ENCODE measurements at places on chromosomes 13 and 19.

DNA sequence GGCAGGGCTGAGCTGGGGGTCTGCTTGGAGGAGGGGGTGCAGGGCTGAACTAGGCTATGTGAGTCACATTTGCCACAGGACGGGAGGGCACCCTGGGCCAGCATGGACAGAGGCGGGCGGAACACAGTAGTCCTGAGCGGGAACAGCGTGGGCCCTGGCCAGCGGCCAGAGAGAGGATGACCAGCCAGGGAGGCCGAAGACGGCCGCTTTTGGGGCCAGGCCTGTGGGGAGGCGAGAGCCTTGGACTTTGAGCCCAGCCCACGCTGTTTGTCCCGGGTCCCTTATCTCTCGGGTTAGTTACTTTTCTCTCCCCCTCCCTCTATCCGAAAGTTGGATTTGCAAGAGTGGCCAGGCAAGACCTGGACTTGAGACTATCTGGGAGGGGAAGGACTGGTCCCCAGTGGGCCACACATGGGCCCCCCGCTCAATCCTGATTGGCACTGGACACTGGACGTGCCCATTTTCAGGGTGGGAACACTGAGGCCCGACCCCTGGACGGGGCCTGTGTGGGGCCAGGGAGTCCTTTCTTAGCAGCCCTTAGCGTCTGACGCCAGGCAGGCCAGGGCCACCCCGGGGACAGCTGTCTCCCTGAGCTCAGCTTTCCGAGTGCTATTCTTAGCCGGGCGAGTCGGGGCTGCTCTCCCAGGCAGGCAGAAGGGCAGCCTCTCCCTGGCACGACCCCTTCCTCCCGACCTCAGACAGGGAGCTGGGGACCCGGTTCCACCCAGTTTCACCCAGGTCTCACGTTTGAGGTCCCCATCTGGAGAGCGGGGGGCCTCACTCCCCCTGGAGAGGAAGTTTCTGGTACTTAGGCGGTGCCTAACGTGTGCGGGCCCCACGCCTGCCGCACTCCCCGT lies 833 bp downstream of the GAMT start:
- no peak for DNase-seq

- no peak for DNase-seq
Measured at GRCh38 chr13:31887286-31887685, 144.3 kb upstream of the FRY start.

GRCh38 chr13:42875475-42876269 lies 94.3 kb downstream of the FAM216B start:
- DNase-seq: no peak

DNA sequence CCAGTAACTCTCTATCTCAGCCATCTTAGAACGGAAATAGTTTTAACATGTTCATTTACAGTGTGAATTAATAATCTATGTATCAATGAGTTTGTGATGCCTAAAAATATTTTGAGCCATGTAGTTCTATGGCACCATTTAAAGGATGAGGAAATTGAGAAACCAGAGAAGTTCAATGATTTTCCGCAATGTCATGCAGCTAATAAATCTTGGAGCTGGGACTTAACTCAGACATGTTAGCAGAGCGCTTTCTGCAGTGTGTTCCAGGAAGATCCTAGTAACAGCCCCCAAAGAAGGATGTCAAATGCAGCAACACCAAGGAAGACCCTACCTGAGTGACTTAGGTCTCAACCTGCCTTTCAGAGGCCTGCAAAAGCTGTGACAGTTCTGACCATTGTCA lies 99.3 kb upstream of the RAP2A start:
- DNase-seq: no peak

- no peak for DNase-seq
Measured at GRCh38 chr19:11025997-11026396, 63.3 kb upstream of the LDLR start.

GRCh38 chr13:75399168-75399878 lies 82.6 kb downstream of the TBC1D4 start:
- DNase-seq: no peak

DNA sequence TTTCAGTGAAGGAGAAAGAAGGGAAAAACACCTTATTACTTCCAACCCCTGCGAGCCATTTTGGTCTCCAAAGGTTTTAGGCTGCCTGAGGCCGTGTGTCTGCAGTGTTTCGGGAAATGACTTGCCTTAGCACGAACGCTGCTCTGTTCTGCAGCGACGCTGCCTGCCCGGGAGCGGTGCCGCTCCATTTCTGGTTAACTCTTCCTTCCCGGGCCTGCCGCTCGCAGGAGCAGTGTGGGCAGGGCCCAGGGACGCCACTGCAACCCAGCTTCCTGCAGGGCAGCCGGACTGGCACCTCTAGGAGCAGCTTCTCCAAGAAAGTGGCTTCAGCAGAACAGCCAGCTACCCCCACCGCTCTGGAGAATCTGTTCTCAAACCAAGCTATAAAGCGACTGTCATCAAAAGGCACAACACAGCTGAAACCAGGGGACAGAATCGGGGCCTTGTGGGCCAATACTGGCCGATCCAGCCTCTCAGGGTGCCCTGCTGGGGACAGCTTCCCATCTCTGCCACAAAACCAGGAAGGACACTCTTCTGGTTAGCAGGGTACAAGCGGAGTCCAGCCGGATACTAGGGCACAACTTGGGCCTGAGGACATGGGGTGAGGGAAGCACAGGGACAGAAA lies 72.2 kb downstream of the KCTD15 start:
- peak; percentile 86 for DNase-seq

DNA sequence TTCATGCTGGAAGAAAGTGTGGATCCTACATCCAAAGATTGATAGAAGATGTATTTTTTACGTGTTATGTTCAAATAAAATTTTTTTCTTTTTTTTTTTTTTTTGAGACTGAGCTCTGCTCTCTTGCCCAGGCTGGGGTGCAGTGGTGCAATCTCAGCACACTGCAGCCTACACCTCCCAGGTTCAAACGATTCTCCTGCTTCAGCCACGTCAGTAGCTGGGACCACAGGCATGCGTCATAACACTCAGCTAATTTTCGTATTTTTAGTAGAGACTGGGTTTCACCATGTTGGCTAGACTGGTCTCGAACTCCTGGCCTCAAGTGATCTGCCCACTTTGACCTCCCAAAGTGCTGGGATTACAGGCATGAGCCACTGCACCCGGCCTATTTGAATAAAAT lies 65.7 kb downstream of the KLF12 start:
- DNase-seq: no peak

- no peak for DNase-seq
Measured at GRCh38 chr13:51956717-51957116, 54.5 kb downstream of the ATP7B start.

GRCh38 chr13:66842766-66843165 lies 387.4 kb downstream of the PCDH9 start:
- DNase-seq: no peak

DNA sequence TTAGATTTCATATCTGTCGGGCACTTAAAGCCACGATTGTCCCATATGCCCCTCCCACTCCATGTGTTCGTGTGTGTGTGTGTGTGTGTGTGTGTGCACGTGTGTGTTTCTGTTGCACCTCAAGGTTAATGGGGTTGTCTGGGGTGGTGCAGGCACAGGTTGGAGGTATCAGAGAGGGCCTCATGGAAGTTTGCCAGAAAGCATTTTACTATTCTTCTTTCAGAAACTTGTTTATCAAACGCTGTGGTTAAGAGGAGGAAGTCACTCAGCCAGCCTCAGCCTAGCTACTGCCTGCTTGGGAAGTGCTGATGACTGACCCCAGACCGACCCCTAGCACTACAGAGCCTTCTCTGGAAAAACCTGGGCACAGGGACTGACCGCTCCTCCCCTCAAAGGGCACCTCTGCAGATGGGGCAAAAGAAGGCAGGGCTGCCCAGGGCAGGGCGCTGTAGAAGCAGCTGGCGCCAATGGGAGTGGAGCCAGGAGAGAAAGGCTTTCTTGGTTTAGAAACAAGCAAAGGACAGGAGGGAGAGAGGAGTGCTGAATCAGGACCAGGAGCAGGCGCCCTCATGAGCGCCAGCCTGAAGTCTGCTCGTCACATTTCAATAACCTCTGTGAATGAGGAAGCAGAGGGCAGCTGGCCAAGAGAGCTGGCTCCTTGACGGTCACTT lies 3.9 kb downstream of the SIAH3 start:
- no peak for DNase-seq

DNA sequence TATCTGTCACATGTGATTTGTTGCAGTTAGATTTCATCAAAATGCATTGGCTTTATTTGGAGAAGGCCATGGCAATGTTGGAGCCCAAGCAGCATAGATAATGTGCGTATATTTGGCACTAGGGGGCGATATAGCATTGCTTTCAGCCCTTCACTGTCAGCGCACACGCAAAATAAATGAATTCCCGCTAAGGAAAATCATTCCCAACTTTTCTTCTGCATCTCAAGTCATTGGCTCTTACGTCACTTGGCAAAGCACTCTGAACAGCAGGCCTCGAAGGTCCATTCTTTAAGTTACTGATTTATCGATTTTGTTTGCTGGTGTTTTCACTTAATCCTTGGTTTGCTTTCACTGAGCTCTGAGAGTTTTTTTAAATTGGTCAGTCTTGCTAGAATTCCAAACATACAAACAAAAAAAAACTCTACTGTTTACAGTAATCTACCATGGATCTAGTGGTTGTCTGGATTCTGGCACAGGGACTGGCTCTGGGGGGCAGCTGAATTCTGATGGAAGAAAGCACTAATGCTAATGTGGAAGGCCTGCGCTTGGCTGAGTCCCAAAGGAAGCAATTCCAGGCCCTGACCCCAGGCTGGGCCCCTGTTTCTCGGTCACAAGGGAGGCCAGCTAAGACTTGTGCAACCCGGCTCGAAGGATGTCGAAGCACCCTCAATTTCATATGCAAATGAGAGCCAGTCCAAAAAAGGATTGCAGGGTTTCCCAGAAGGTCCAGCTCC lies 97.7 kb upstream of the IPO5 start:
- DNase-seq: no peak

GRCh38 chr19:7250951-7251350 lies 43.3 kb downstream of the INSR start:
- no peak for DNase-seq

GRCh38 chr19:41367848-41368301 lies 3.9 kb upstream of the B9D2 start:
- DNase-seq: no peak

DNA sequence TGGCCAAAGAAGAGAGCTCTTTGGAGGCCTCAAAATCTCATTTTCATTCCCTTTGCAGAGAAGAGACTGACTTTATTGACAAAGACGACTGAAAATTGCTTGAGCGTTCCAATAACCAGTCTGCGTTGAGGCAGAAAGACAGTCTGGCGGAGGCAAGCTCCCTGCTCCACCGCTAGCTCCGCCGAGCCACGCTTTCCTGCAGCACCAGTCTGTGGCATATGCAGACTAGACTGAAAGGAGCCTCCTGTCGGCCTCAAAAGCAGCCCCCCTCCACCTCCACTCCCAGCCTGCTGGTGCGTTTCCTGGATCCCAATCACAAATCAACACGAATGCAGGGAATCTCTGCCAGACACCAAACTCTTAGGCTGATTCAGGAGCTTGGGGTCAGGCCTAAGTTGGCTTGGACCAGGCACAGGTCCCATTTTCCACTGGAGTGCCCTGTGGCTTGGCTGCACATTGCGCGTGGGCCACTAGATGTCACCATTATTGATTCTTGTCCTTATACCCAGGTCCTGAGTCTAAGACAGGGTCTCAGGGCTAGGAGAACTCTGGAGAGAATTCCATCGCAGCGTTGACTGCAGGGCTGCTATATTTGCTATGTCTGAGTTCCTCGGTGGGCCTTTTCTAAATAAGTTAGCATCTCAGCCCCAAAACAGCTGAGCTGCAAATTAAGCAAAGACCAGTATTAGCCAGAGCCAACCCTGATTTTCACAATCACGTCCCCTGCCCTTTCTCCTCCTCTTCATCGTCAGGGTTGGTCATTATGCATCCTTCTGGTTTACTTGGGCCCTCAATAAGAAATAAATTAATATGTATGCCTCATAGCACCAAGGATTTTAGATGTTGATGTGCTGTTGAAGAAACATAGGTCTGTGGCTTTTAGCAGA lies 5.2 kb upstream of the ZNF507 start:
- no peak for DNase-seq

GRCh38 chr13:95233026-95233635 lies 68.1 kb downstream of the ABCC4 start:
- no peak for DNase-seq

DNA sequence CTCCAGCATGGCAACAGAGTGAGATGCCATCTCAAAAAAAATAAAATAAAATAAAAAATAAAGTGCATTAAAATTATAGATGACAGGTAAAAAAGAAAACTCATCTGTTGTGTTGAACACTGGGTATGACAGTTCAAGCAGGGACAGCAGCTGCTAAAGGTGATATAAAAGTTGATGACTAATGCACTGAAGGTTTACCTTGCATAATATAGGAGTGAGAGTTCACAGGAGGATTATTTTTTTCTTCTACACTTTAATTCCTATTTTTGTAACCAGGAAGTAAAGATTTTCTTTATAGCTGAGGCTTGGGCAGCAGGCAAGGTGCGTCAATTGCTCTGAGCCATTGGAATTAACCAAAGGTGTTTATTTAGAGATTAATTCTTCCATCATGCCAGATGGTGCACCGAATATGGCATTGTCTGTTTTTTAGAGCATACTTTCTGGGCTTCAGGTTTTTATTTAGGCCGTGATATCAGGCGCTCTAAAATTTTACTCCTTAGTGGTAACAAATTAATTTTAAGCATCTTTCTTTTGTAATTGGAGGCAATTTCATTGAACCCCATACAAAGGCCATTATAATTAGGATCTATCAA lies 337.0 kb upstream of the SLC10A2 start:
- no peak for DNase-seq

GRCh38 chr19:56107626-56108351 lies 13.3 kb downstream of the ZNF787 start:
- DNase-seq: no peak

DNA sequence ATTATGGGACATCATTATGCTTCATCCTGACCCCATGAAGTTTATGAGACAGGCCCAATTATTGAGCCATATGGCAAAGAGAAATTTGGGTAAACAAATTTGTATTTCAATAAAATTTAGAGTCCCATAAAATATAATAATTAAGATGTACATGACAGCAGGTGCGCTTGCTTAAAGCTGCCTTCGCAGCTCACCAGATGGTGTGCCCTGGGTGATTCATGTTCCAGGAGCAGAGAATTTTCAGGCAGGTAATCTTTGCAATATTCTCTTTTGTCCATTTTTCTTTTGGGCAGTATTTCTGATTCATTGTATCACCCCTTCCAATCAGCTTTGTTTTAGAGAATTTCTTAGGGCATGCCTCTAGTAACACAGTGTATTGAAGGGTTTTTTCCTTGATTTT lies 39.5 kb upstream of the WASF3 start:
- DNase-seq: no peak

- DNase-seq: no peak
Measured at GRCh38 chr19:907183-907853, 5.7 kb downstream of the R3HDM4 start.

DNA sequence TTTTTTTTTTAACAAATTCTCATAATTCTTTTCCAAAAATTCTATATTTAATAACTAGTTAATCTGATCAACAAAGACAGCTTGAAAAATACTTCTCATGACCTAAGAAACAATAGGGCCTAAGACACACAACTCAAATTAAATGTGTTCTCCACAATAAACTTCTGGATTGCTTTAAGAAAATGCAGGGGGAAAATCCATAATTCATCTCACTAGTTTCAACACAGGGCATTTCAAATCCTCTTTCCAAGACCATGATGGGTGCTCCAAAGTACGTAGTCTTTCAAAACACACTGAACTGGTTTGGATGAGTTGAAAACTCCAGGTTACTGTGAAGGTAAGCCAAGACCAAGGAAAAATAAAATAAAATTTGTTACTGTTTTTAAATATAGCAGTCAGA lies 62.6 kb downstream of the DCLK1 start:
- DNase-seq: no peak
